ENCODE measurements at places on chromosomes 16 and 17. TPM values are rescaled to one million over a fixed set of nuclear protein-coding genes. Genes with fewer than 3 reads are reported as not detected.

GRCh38 chr16:12572316-12572985, 231.2 kb downstream of the CPPED1 start:
- no peak for DNase-seq

GRCh38 chr17:75571197-75571884, 16.3 kb upstream of the MYO15B start:
- DNase-seq: no peak

DNA sequence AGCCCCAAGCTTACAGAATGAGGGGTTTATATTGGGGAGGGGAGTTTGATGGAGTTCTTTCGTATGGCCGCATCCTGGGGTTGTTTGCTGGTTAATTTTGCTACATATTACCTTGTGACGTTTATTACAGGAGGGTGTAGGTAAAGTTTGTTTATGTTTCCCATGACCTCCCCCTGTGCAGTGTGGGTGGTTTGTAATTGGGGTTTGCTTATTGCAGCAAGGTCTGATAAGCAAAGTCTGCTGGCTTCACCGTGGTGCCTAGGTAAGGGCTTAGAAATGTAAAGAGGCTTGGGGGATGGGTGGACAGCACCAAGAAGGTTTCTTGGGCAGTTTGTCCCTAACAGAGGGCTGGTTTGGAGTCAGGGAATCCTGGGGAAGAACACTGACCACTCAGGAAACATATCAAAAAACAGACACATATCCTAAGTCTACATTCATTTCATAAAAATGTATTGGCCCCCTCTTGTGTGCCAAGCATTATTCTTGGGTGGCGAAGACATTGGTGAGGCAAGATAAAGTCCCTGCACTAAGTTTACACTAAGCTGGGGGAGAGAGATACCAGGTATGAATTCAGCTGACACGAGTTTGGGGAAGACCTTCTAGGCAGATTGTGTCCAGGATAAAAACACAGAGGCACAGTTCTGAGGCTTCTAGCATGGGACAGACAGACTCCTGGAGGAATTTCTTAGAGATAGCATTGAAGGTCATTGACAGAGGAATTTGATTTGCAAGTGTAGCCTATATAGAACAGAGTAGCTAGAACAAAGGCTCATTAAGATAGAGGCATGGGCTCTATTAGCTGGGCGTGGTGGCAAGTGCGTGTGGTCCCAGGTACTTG, 9.5 kb downstream of the ZNF764 start:
- DNase-seq: no peak

DNA sequence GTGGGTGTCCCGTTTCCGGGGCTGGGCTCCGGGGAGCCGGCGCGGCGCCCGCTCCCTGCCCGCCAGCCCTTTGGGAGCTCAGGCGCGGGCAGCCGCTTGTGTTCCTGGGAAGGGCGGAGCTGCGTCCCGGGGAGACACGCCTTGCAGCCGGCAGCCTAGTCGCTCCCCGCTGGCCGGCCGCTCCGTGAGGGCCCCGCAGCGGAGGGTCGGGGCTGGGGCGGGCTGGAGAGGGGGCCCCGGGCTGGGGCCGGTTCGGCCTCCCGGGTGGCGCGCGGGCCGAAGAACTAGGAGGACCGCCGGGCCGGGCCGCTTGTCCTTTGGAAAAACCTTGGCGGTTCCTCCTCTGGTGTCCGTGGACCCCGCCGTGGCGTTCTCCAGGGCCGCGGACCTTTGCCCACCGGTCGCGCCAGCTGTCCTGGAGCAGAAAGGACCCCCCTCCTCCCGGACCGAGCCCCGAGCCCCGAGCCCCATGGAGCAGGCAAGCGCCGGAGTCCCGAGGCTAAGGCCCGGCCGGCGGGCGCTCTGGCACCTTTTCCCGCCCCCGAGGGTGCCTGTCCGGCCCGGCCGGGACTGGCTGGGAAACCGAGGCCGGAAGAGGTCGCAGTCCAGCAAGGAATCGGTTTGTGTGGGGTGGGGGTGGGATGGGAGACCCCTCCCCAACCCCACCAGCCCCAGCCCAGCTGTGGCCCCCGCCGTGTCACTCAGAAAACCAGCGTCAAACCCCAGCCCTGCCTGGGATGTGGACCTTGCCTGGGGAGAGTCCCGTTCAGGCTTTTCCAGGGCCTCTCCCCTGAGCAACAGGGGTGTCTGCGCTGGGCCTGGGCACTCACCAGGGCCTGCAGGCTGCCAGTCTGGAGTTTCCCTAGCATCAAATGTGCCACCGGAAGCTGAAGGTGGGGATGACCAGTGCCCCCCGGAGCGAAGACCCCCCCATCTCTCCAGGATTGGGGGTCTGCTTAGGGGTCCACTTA, 6.8 kb upstream of the TBC1D3B start:
- no peak for DNase-seq

GRCh38 chr17:39443326-39443725, 7.7 kb downstream of the MED1 start:
- DNase-seq: no peak

- no peak for DNase-seq
These were observed 738 bp upstream of the XPO6 start for GRCh38 chr16:28212532-28212873.

- no peak for DNase-seq
These were observed 148.8 kb downstream of the KATNIP start for GRCh38 chr16:27698746-27699145.

DNA sequence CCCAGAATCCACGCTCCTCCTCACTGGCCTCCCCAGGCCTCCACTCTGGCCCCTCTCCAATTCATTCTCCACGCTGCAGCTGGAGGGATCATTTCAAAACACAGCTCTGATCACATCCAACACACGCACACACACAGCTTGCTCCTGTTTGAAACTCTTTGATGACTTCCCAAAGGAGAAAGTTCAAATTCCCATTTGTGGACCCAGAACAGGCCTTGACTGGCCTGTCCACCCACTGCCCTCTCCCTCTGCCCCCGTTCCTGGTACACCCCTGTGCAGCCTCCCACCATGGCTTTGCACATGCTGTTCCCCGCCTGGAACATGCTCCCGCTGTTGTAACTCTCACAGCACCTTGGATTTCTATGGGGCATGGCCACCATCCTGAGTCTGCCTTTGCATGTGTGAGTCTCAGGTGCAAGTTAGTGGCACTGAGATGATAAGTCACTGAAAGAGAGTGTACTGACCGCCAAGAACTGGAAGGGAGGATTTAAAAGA, 100.0 kb downstream of the GSG1L start:
- DNase-seq: no peak

Gene ITGAD
- total RNA-seq: not detected

Gene CLEC18C
- not detected for total RNA-seq

Gene GRB7
- 3.4 TPM for total RNA-seq

Gene PRSS21
- total RNA-seq: not detected

All from right atrium auricular region (tissue), 2 donors.